ENCODE measurements at places on chromosomes 2 and 18.

GRCh38 chr18:44742718-44743311, 62.1 kb downstream of the SETBP1 start:
- DNase-seq, result no peak

GRCh38 chr2:160433466-160434140, 60.0 kb downstream of the RBMS1 start:
- DNase-seq, result peak; percentile 15

GRCh38 chr2:27324720-27325119, 1.8 kb upstream of the MPV17 start:
- DNase-seq, result no peak

DNA sequence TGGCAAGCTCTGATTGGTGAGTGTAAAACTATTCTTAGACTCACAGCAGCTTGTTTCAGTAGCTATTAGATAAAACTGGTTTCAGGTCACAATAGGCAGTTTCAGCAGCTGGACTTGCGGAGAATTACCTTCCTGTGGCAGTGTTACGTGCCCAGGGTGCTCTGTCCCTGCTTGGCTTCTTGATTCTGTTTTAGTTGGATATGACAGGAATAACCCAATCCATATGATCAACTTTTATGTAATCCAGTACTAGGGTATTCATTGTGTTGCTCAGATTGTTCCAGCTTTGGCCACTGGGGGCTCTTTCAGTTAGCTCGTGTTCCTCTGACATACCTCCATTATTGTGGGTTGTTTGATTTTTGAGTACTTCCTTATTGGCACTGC, 43.1 kb downstream of the INPP4A start:
- no peak for DNase-seq

GRCh38 chr18:42030586-42031182, 75.7 kb downstream of the PIK3C3 start:
- DNase-seq, result peak; percentile 7

DNA sequence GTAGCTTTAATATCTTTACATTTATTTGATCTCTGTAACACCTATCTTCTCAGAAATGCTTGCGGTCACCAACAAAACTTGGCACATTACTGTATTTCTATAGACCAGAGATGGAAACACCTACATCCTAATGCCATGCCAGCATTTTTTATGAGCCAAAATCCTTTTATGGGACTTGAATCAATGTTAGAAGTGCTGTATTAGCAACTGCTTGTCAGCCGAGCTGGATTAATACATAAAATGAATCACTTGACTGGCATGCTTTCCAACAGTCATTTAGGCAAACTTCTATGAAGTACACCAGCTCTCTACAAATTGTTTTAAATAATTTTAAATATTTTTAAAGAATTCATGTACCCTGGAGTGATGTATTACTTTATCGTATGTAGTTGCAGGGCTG, 272.9 kb upstream of the NRP2 start:
- no peak for DNase-seq

DNA sequence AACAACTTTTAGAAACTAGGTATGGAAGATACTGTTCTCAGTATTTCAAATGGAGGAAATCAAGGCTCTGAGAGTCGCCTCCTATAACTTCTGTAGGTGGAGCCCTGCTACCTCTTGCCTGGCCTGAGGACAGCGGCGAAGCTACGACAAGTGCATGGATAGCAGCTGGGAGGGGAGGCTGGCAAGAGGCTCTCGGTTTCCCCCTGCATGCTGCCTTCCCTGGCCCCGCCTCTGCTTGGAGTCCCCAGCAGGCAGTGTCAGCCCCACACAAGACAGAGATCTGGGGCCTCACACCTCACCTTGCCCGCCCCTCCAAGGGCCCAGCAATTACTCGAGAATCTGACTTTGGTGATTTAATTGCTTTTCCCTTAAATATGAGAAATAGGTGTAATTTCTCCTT, 107.6 kb upstream of the POU3F3 start:
- no peak for DNase-seq

DNA sequence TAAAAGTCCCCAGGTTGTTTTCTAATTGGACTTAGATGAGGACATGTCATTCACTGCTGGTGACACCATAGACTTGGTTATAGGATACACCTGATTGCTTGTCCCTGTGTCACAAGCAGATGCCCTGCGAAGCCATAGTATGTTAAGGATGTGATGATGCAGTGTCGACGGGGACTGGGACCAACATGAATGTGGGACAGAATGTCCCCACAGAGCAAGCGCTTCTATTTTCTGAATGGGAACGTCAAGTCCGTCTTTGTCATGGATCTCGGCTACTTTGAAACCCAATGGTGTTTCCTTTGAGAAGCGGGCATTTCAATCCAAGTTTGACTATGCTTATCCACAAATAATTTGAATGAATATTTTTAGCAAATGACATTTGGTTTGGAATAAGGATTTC, 2.1 kb downstream of the GCG start:
- DNase-seq, result no peak

GRCh38 chr18:5588529-5588928, 44.7 kb upstream of the EPB41L3 start:
- DNase-seq, result no peak

DNA sequence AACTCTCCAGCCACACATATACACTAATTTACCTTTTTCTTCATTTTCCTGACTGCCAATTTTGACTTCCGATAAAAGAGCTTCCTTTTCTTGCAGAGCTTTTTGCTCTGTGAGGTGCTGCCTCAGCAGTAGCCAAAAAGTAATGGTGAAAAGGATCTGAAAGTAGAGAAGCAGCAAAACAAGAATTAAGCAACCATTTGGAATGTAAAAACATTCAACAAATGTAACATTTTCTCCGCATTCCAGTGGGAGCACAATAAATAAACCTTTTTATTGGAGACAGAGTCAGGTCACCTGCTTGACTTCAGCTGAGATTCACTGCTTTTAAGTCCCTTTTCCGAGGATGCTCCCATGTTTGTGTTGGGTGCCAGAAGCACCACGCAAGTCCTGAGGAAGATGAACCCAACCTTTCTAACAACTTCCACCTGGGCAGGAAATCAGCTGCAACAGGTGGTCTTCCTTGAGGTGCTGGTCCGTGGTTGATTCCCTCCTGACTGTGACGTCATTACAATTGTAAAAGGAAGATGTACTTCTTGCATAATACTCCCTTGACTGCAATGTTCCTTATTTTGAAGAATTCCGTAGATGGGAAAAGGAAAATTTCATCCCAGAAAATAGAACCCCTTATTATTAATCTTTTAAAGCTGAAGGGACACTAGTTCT, 265.5 kb downstream of the NAPG start:
- no peak for DNase-seq

- no peak for DNase-seq
Observed at GRCh38 chr2:71166812-71167211, 36.4 kb downstream of the MPHOSPH10 start.

DNA sequence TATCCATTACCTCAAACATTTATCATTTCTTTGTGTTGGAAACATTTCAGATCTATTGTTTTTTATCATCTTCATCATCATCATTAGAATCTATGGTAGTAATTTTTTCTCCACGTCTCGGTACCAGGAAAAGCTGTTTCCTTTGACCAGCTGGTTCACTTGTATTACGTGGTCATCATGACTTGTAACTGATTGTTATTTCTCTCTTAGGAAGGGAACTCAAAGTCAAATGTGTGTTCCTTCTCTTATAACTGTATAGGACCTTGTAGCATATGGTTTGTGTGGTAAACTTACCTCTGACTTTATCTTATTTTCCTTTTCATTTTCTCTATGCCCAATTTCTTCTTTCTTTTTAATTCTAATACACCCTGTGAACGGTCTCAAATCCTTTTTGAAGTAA, 16.5 kb downstream of the NCOA1 start:
- DNase-seq, result no peak

GRCh38 chr2:26527726-26528585, 50.0 kb upstream of the OTOF start:
- no peak for DNase-seq

- DNase-seq, result no peak
Observed at GRCh38 chr18:77079954-77080682, 52.5 kb downstream of the MBP start.

- DNase-seq, result no peak
Observed at GRCh38 chr2:236341067-236341466, 76.9 kb upstream of the ASB18 start.

All from T47D (cell line).